ENCODE measurements at places on chromosomes 13 and 19.

DNA sequence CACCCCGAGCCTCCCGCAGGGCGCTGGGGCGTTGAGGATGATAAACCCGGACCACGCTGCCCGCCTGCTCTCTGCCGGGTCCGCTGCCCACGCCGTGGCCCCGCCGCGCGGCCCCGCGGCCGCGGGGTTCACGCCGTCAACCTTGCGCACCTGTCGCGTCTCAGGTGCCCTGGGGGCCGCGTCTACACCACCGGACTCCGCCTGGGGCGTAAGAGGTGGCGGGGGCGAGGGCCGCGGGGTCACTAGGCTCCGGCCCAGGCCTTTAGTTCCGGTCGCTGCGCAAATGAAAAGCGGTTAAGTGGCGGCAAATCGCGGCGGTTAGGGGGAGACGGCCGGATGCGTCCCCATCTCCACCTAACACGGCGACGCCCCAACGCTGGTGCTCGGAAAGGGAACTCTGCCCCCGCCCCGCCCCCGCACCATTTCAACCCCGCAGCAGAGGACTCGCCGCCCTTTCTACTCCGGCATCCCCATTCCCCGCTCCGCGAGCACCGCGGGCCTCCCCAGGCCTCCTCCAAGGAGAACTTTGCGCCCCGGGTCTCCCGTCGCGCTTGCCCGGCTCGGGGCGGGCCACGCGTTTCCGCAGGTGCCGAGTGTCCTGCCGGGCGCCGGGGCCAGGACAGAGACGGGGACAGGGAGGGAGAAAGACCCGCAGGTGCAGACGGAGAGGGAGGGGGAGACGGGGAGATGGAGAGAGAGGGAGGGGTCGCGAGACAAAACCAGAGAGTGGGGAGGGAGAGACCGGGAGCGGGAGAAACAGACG, 4.3 kb downstream of the ONECUT3 start:
- DNase-seq, result no peak

GRCh38 chr19:23554548-23554947, 132.5 kb downstream of the ZNF675 start:
- DNase-seq, result no peak

GRCh38 chr19:29191005-29191404, 21.9 kb downstream of the UQCRFS1 start:
- no peak for DNase-seq

DNA sequence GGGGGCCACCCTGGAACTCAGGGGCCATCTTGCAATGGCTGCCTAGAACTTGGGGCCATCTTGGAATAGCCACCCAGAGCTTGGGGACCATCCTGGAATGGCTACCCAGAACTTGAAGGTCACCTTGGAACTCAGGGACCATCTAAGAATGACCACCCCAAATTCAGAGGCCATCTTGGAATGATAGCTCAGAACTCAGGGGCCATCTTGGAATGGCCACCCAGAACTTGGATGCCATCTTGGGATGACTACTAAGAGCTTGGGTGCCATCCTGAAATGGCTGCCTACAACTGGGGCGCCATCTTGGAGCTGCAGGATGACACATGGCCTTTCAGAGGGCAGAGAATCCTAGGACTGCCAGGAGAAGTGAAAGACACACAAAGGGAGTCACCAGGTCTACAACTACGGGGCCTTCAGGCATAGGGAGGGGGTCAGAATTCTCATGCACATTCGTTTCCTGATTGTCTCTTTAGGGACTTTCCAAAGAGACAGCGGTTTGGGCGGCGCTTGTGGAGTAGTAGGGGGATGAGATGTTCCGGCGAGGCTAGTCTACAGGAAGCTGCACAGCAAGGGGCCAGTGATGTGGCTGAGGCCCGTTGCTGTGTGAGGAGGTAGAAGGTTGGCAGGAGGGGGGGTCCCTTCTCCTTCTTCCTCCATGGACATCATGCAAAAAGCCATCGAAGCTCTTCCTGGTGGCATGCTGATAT, 125.0 kb downstream of the IER2 start:
- DNase-seq, result no peak

GRCh38 chr13:104411141-104411765, 1345.0 kb upstream of the SLC10A2 start:
- no peak for DNase-seq

DNA sequence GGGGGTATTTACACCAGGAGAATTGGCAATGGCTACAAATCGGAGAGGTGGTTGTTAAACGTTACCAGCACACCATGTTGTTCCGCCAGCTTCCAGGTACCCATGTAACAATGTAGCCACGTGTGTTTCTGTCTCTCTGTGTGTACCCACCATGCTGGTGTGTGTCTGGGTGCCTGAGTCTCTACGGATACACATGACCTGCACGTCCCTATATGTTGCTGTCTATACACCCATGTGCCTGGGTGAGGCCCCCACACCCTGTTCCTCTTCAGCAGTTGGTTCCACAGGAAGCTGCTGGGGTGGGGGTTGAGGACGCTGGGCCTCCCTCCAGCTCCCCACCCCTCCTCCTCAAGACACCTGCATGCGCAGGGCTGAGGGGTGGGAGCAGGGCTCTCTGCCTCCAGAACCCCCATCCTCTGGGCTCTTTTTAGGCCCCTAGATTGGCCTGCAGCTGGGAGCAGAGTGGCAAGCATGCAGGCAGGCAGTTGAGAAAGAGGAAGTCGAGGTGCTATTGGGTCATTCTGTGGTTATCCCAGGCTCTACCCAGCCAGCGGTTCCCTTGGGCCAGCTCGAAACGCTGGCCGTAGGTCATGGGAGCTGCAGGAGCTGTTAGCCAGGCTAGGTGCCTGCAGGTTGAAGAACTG, at the start of gene ARHGEF18:
TSS of gene ARHGEF18 (plus strand) at position 351 of the 644 bp plus-strand sequence. CDS start 13,954 bp downstream, outside the sequence.
- no peak for DNase-seq

DNA sequence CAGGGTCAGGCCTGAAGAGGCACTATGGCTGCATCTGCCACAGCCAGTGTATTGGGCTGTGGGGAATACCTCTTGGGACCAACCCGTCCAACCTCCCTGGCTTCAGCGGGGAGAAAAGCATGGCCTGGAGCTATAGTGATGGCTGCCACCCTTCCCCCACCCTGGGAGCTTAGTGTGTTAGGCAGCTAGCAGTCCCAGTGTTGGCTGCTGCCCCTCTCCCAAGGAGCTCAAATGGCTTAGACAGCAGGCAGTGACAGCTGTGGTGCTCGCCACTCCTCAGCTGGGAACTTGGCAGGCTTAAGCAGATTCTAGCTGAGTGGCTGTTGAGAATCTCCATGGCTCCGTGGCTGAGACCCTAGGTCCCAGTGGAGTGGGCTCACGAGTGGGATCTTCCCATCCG, 19.7 kb downstream of the ACOD1 start:
- DNase-seq, result peak; percentile 18

DNA sequence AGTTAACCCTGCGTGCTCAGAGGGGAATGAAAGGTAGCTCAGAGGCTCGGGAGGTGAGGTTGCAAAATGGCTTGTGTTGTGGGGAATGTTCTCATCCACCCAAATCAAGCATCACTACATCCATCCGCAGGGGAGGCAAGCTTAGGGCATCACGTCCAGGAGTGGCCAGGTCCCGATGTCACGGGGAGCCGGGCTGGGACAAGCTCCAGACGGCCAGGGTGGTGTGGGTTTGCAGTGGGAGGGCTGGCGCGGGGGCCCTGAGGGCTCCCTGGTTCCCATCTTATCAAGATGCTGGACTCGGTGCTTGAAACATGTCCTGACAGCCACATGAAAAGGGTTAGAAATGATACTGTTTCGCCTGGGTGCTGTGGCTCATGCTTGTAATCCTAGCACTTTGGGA, 25.8 kb downstream of the EPN1 start:
- no peak for DNase-seq

DNA sequence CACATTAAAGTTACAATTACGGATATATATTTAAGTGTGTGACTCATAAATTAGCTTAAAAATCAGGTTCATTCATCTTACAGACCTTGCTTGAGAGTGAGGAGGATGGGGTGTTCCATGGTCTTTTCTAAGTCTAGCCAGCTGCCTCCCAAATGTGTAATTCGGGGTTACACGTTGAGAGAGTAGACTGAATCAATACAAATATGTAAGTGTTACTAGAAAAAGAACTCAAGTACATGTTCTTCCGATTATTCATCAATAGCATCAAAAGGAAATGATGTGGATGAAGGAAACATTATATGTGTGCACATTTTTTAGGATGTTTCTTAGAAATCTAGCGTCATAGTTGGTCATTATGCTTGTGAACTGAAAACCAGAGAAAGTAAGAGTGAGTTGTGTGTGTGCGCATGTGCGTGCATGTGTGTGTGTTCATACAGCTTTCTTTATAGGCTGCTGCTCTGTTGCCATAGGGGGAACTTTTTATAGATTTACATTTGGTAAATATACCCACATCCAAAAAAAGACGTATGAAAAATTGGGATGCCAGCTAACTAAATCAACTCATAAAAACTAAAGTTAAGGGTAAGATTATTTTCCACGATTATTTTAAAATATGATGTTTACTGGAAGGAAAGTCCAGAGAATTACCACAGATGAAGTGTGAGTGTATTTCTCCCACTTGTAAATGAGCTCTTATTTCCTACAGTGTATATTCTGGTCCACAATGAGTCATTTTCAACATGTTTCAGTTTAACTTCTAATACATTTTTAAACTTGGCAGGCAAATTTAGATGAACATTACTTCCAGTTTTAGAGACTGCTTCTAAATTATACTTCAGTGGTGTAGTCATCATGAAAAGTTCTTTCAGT, 82.4 kb downstream of the PIBF1 start:
- DNase-seq, result no peak

- peak; percentile 12 for DNase-seq
These were observed 257.2 kb downstream of the DIAPH3 start for GRCh38 chr13:59906413-59907049.

DNA sequence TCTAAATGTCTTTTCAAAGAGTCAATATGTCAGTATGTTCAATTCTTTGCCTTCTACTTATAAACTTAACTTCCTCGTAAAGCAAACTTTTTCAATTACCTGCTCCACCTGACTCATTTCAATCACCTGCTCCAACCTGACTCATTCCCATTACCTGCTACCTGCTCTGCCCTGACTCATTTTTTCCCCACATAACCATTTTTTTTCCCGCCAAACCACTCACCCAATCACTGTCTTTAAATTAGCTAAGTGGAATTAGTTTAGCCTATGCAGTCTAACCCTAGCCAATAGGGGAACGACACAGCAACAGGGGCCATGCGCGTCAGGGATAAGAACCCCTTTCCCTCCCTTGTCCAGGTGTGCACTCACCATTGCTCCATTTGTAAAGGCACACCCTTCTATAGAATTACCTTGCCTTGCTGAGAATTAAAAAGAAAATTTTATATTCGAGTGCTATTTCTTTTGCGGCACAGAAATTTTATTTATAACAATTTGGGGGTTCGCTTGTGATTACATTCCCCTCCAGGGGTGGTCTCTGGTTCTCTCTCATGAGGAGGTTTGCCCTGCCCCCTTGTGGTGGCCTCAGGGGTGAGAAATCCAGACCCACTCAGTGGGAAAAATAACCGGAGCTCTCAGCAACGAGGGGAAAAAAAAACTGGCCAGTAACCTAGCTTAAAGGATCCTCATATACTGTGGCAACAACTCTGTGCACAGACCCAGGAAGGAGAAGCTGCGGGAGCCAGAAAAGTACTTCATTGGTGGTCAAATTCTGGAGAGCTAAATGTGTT, 193.1 kb downstream of the ZNF486 start:
- DNase-seq, result peak; percentile 79

GRCh38 chr19:31283701-31284100, 65.5 kb downstream of the TSHZ3 start:
- no peak for DNase-seq

- DNase-seq, result peak; percentile 61
These were observed 202.4 kb upstream of the EDNRB start for GRCh38 chr13:78121001-78121400.

- DNase-seq, result no peak
These were observed 51.8 kb downstream of the TM9SF2 start for GRCh38 chr13:99553033-99553432.

- no peak for DNase-seq
These were observed 286.1 kb downstream of the KCTD12 start for GRCh38 chr13:76600081-76600480.

DNA sequence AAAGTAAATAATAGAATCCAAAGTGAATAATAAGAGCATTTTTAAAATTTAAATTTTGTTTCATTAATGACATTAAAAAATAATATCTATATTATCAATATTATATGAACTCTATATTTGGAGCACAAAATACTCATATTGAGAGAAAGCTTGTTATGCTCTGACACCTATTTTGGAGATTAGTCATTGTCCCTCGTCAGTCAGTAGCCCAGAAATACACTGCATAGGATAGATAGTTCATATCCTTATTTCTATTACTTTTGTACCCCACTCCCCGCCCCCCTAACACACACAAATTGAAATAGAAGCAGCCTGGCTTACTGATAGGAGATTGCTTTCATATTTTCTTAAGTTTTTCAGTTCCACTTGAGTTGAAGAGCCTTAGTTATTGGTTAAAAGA, 652.8 kb downstream of the PCDH9 start:
- no peak for DNase-seq

GRCh38 chr13:29125191-29125933, 305.2 kb downstream of the MTUS2 start:
- peak; percentile 70 for DNase-seq

GRCh38 chr19:11111117-11111770, 22.0 kb downstream of the LDLR start:
- no peak for DNase-seq

DNA sequence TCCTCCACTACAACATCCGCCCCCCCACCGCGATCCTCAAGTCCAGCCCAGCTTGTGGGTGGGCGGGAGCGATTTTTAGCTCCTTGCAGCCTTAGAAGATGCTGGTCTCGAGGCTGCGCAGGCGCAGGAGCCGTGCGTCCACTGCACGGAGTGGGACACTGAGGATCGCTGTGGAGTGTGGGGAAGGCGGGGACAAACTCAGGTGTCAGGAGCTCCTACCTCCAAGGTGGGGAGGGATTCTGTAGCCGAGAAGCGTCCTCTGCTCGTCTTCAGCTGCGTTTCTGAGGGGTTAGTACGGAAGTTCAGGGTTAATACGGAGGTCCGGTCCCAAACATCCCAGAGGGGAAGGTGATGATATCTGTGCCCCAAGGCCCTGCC, at the start of gene RTBDN:
TSS of gene RTBDN (minus strand) at position 14 of the 378 bp plus-strand sequence. CDS start 4,600 bp downstream, outside the sequence.
- DNase-seq, result peak; percentile 56

- DNase-seq, result no peak
These were observed 121.8 kb downstream of the STOML3 start for GRCh38 chr13:38868870-38869269.

GRCh38 chr19:49957262-49957915, 3.6 kb downstream of the SIGLEC11 start:
- DNase-seq, result no peak

DNA sequence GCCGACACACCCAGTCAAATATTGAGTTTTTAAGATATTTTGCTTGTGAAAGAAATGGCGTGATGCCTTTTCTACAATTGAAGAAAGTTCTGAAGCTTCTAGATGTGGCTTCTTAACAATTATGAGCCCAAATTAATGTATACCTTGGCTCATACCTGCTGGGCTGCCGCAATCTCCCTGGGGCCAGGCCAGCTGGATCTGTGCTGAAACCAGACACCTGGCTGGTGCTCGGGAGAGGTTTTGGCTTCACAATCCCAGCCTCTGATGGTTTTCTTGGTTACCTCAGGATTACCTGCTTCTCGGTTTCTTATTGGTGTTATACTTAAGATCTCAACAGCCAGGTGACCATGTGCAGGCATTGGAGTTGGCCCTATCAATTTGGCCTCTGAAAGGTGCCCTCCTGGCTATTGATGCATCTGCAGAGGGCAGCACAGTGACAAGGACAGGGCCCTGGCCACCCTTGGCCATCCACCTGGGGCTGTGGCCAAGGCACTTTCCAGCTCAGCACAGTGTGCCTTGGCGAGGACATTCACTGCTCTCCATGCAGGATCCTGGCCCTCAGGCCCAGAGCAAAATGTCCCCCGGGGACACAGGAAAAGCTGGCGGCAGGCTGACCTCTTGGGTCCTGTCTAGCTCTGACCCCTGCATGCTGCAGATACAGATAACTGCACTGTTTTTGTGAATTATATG, 305.0 kb downstream of the ZNF536 start:
- DNase-seq, result no peak
